Stimulated activated CD8-positive, alpha-beta memory T cell treated with anti-CD3 and anti-CD28 coated beads, Interleukin-2, amount 100 ng/mL, for 1 hour (primary cell): ENCODE measurements at places on chromosomes 5 and 9.

GRCh38 chr9:118529210-118529609 is 825.0 kb downstream of the TLR4 start:
- DNase-seq: no peak

GRCh38 chr9:4740638-4741364 is at the start of gene AK3:
AK3 (minus strand) TSS chr9:4741202; CDS start chr9:4741087, 115 bp downstream.
- DNase-seq: peak; percentile 78

GRCh38 chr5:137603891-137604290 is 104.8 kb upstream of the SPOCK1 start:
- DNase-seq: no peak

GRCh38 chr5:180688330-180689070 is 39.1 kb upstream of the FLT4 start:
- no peak for DNase-seq

- DNase-seq: no peak
Measured at GRCh38 chr9:21810388-21810787, 8.0 kb downstream of the MTAP start.

DNA sequence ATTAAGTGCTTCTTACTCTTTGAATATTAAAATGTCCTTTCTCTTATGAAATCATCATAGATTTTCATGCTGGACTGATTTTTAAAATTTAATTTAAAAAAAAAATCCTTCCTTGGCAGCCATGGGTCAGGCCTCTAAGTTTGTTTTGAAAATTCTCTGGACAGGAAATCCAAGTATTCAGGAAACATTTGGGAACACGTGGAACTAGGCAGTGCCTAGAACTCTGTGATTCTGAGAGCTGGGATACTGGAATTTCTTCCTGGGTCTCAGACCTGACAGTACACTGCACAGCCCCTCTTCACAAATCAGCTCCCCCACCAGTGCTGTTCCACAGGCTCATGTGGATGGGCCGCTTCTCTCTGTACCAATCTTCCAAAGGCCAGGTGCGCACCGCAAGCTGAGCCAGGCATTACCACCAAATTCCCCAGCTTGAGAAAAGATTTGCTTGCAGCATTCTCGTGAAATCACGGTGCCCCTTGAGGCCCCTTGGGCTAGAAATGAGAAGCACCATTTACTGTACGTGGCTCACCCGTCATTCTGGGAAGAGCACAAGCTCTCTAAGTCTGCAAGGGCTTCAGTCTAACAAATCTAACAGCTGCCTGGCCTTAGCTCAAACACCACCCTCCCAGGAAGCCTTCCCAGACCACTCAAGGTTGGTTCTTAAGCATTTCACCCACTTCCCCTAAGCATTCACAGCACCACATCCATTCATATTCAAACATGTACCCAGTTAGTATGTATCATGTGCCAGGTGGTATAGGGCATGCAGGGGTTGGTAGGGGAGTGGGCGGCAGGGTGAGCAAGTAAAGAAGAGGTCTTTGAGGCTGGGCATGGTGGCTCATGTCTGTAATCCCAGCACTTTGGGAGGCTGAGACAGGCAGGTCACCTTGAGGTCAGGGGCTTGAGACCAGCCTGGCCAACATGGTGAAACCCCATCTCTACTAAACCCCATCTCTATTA is 26.5 kb downstream of the B4GALT1 start:
- no peak for DNase-seq

- no peak for DNase-seq
Measured at GRCh38 chr5:113182658-113183344, 206.2 kb downstream of the DCP2 start.

DNA sequence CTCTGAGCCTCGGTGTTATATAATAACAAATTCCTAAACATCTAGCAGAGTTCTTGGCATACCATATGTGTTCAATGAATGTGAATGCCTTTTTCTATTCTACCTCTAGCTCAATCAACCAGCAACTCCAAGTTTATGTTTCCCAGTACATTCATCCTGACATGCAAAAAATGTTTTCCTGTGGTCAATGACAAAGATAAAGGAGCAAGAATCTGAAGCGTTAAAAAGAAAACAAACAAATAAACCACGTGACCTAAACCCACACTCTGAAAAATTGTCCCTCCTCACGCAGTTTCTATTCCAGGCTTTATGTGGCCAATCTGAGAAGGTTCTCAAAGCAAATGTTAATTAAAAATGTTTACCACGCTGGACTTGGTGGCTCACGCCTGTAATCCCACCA is 18.0 kb downstream of the KLF4 start:
- no peak for DNase-seq
